HCT116 (cell line): ENCODE measurements at places on chromosomes 5 and 9. TPM values are rescaled to one million over a fixed set of nuclear protein-coding genes. Genes with fewer than 3 reads are reported as not detected.

TMEFF1 gene
- 3.3 TPM for total RNA-seq

GRCh38 chr9:131610231-131610761 lies 65.0 kb downstream of the PRRT1B start:
- H3K4me1 ChIP-seq = peaks cover 22% of the 10 kb centered on the region
- DNase-seq = no peak
- H3K4me3 ChIP-seq = no peak overlapping the region

GRCh38 chr9:131627648-131628458 lies 82.5 kb downstream of the PRRT1B start:
- H3K27me3 ChIP-seq = no peaks in the 10 kb centered on the region
- H3K4me1 ChIP-seq = no peaks in the 10 kb centered on the region
- no peak overlapping the region for H3K4me3 ChIP-seq
- H3K36me3 ChIP-seq = no peaks in the 10 kb centered on the region
- no peak for DNase-seq

GRCh38 chr9:127388856-127389238 lies 8.1 kb upstream of the SLC2A8 start:
- H3K4me3 ChIP-seq = no peak overlapping the region
- H3K27ac ChIP-seq = peak overlapping the region; percentile 23; the same call in 1 of the 2 replicates
- no peak for DNase-seq
- H3K4me1 ChIP-seq = peaks cover 48% of the 10 kb centered on the region
- peaks cover 33% of the 10 kb centered on the region for H3K27me3 ChIP-seq

GRCh38 chr5:52469420-52469819 lies 318.3 kb upstream of the ITGA1 start:
- H3K27ac ChIP-seq = no peak overlapping the region
- H3K27me3 ChIP-seq = no peaks in the 10 kb centered on the region
- no peaks in the 10 kb centered on the region for H3K36me3 ChIP-seq
- no peak for DNase-seq

FBP2 gene
- total RNA-seq = not detected

DNA sequence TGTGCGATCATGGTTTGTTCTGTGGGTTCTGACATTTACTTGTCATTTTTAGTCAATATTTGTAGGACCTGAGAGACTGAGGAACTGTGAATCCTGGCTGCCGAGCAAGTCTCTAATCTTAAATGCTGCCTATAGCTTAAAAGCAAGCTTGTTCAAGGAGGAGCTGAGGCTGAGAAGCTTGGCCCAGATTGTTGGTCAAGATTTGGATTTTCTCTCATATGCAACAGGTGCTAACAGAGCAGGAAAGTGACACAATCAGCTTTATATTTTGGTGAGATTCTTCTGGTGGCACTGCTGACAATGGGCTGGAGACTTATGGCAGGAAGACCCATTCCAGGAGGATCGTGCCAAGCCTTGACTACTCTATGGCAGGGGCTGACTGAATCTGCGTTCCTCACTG lies 192.5 kb downstream of the MAPKAP1 start:
- no peak for DNase-seq
- H3K27me3 ChIP-seq = no peaks in the 10 kb centered on the region
- no peaks in the 10 kb centered on the region for H3K36me3 ChIP-seq
- no peak overlapping the region for H3K4me3 ChIP-seq

HMGXB3 gene
- total RNA-seq = 41.8 TPM

- no peak for DNase-seq
- no peaks in the 10 kb centered on the region for H3K36me3 ChIP-seq
- H3K4me1 ChIP-seq = no peaks in the 10 kb centered on the region
- H3K4me3 ChIP-seq = no peak overlapping the region
Measured at GRCh38 chr5:40547994-40548575, 131.6 kb upstream of the PTGER4 start.

DNA sequence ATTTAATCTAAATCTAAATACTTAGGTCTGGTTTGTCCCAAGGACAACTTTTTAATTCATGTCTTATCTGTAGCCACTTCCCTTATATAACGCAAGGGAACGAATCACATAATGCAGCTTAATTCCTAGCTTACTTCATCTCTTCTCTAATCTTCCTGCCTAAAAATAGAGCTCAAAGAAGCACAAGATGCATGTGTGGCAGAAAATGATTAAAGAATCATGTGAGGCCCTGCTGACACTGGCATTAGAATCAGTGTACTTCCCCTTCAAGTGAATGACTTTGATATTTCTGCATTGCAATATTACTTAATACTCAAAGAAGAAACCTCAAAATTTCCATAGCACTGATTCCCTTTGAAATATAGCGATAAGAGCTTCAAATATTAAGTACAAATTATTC lies 317.9 kb upstream of the FTMT start:
- H3K4me1 ChIP-seq = no peaks in the 10 kb centered on the region
- H3K36me3 ChIP-seq = no peaks in the 10 kb centered on the region
- H3K4me3 ChIP-seq = no peak overlapping the region
- no peaks in the 10 kb centered on the region for H3K27me3 ChIP-seq

GRCh38 chr9:133375116-133375723 lies 640 bp downstream of the SURF4 start:
- peak overlapping the region; percentile 91 for H3K27ac ChIP-seq
- H3K4me3 ChIP-seq = peak overlapping the region; percentile 95
- no peaks in the 10 kb centered on the region for H3K27me3 ChIP-seq

GRCh38 chr5:127957183-127957582 lies 126.4 kb upstream of the SLC12A2 start:
- peaks cover 27% of the 10 kb centered on the region for H3K4me1 ChIP-seq
- no peak overlapping the region for H3K4me3 ChIP-seq
- no peak overlapping the region for H3K27ac ChIP-seq
- H3K27me3 ChIP-seq = no peaks in the 10 kb centered on the region

DNA sequence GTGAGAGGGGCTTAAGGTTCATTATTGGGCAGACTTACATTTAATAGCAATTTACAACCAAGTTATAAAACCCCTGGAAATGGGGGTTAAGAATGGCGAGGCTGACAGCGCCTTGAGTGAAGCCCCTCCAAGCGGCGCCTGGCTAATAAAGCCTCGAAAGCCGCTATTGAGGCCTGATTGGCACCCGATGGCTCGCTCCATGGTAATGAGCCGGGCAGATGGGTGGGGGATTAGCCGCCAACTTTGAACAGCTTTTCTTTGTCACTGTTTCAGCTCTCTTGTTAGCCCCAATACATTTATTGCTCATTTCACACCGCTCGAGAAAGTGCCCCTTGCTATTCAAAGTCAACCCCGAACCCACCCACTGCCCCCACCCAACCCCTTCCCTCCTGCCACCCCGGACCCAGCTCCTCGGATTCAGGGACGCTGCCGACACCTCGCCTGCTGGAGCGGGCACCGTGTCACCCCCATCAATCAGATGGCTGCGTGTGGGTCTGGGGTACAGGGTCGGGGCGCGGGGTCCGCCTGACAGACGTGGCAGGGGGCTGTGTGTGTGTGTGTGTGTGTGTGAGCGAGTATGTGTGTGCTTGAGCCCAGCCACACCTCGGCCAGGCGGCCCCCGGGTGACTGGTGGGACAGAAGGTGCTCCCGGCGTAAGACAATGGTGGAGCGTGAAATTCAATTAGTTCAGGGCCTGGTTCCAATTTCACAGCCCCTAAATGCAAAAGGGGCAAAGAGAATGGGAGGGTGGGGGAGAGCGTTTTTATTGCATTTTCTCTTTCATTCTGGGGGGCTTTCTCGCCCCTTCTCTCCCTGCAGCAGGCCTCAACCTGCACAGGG lies 34.2 kb downstream of the ASS1 start:
- no peak for DNase-seq
- H3K36me3 ChIP-seq = no peaks in the 10 kb centered on the region
- H3K27me3 ChIP-seq = no peaks in the 10 kb centered on the region
- no peak overlapping the region for H3K4me3 ChIP-seq

DNA sequence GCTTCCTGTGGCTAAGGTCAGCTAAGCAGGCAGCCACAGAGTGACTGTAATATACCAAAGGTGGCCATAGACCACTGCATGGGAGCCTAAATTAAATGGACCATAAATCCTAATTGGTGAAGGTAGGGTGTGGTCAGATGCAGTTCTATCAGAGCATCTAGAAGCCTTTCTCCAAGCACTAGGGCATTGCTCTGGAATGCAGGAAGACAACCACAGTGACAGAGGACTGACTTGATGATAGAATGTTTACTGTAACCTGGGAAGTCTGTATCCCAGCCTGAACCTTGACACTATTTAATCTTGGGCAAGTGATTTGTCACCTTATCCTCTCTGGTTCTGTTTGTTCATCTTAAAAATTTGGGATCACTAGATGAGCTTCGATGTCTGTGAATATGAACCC lies 2.3 kb downstream of the FBXO38 start:
- H3K27me3 ChIP-seq = no peaks in the 10 kb centered on the region
- no peak for DNase-seq
- no peak overlapping the region for H3K27ac ChIP-seq
- no peaks in the 10 kb centered on the region for H3K36me3 ChIP-seq

GRCh38 chr9:30967476-30967875 lies 1417.0 kb upstream of the ACO1 start:
- H3K36me3 ChIP-seq = no peaks in the 10 kb centered on the region
- peak; percentile 3 for DNase-seq
- H3K27ac ChIP-seq = no peak overlapping the region
- H3K27me3 ChIP-seq = no peaks in the 10 kb centered on the region
- no peak overlapping the region for H3K4me3 ChIP-seq

SPATA31D4 gene
- total RNA-seq = not detected

PDCD1LG2 gene
- not detected for total RNA-seq

DNA sequence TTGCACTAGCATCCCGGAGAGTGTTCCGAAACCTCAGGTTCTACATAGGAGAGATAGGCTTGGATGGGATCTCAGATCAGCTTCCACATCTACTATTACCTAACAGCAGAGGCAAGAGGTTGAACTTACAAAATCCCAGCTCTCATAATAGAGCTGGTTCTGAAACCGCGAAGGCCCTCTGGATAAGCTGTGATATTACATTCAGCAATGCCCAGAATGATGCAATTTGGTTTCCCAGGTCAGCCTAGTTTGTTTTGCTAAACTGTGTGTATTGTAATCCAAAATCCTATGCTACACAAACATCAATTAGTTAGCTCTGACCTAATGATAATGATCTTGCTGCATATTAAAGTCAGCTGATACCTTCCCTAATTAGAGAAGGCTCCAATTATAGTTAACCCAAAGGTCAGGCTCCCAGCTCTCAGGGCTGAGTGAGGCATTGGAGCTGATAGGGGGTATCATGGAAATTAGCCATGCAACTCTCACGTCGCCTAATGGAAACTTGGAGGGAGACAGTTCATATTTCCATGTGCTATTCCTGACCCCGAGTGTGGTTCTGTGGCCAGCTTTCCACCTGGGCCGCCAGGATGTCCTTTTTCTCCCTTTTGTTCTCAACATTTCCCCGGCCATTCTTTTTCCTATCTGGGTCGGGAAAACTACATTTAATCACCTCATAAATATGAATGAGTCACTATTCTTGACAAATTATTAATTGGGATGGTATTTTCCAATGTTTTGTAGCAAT lies 278.4 kb upstream of the IRX1 start:
- no peak overlapping the region for H3K27ac ChIP-seq
- H3K4me3 ChIP-seq = no peak overlapping the region
- no peaks in the 10 kb centered on the region for H3K4me1 ChIP-seq
- H3K36me3 ChIP-seq = no peaks in the 10 kb centered on the region
- no peaks in the 10 kb centered on the region for H3K27me3 ChIP-seq

TICAM2 gene
- total RNA-seq = 2.9 TPM

- H3K4me3 ChIP-seq = no peak overlapping the region
- H3K27me3 ChIP-seq = no peaks in the 10 kb centered on the region
- H3K27ac ChIP-seq = no peak overlapping the region
- no peaks in the 10 kb centered on the region for H3K36me3 ChIP-seq
- peaks cover 52% of the 10 kb centered on the region for H3K4me1 ChIP-seq
Measured at GRCh38 chr5:68330574-68330973, 115.0 kb downstream of the PIK3R1 start.

DNA sequence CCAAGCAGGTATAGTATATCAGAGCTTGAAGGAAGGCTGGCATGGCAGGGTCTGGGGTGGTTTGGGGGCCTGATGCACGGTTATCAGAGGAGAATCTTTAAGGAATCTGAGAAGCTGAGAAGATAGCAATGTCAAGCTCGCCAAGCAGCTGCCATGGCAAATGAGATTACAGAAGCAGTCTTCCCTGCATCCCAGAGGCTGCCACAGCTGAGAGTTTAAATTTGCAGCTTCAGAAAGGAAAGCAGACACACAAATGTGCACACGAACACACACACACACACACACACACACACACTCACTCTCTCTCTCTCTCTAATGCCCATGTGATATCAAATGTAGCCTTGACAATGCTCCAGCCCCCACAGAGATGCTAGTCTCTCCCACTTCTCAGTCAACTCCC lies 79.0 kb upstream of the TNC start:
- H3K27ac ChIP-seq = no peak overlapping the region
- H3K4me1 ChIP-seq = peaks cover 6% of the 10 kb centered on the region; the same call in 1 of the 2 replicates
- H3K27me3 ChIP-seq = peaks cover 12% of the 10 kb centered on the region; the same call in 1 of the 2 replicates
- no peak for DNase-seq
- no peak overlapping the region for H3K4me3 ChIP-seq

- no peak for DNase-seq
- no peaks in the 10 kb centered on the region for H3K4me1 ChIP-seq
- no peaks in the 10 kb centered on the region for H3K27me3 ChIP-seq
- no peak overlapping the region for H3K4me3 ChIP-seq
Measured at GRCh38 chr9:5719100-5719926, 90.4 kb downstream of the RIC1 start.

GRCh38 chr5:155004138-155004744 lies 9.3 kb upstream of the KIF4B start:
- 0 out of 2 replicates have a peak, but pooled peaks cover 4% of the 10 kb centered on the region for H3K4me1 ChIP-seq
- H3K27me3 ChIP-seq = no peaks in the 10 kb centered on the region
- no peak overlapping the region for H3K4me3 ChIP-seq
- no peaks in the 10 kb centered on the region for H3K36me3 ChIP-seq
- peak; percentile 31 for DNase-seq

CDX1 gene
- total RNA-seq = not detected

DNA sequence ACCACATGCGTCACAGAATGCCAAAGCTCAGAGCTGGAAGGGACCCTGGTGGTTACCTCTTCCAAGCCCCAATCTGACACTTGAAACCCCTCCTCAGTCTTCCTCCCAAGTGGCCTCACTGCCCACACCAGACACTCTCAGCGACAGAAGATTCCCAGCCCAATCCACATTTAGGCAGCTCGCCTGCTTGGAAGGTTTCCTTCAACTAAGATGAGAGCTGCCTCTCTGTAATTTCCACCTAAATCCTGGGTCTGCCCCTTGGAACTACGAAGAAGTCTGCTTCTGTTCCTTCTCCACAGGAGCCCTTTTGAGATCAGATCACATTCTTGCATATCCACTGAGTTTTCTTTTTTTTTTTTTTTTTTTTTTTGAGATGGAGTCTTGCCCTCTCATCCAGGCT lies 83.7 kb downstream of the PAX5 start:
- no peaks in the 10 kb centered on the region for H3K36me3 ChIP-seq
- H3K4me3 ChIP-seq = no peak overlapping the region
- DNase-seq = no peak
- H3K4me1 ChIP-seq = no peaks in the 10 kb centered on the region
- H3K27ac ChIP-seq = no peak overlapping the region
